AG09319 (cell line): ENCODE measurements at places on chromosomes 2 and 18.

- DNase-seq = no peak
Observed at GRCh38 chr18:26320686-26321085, 94.4 kb downstream of the TAF4B start.

GRCh38 chr18:35804377-35804776 lies 168.1 kb upstream of the RMP24 start:
- DNase-seq = no peak

DNA sequence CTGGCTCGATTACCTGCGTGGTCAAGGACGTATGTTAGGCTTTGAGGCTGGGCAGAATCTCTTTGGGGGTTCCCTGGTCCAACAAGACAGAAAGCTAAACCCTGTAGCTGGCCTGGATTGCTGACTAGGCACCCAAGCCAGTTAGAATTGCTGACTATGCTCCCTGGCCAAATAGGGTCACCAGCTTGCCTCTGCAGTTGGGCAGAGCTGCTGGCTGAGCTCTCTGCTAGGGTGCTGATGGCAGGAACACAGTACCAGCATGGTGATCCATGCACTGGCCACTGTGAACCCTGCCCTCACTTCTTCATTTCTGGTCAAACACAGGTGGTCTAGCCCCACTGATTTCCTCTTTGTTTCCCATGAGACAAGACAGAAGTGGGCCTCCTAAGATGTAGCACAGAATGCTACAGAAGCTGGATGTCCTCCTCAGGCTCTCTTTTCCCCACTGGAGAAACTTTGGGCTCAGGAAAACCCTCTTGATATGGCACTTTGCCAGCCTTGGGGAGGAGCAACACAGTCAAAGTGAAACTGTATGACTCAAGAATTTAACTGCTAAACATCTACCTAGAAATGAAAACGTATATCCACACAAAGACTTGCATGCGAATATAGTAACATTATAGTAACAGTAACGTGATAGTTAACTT lies 20.8 kb downstream of the SP140L start:
- DNase-seq = no peak

GRCh38 chr18:61589053-61589723 lies 256.0 kb downstream of the CDH20 start:
- DNase-seq = no peak

GRCh38 chr2:216113572-216113971 lies 4.4 kb downstream of the XRCC5 start:
- no peak for DNase-seq

GRCh38 chr2:185567940-185568339 lies 170.7 kb upstream of the FSIP2 start:
- DNase-seq = no peak

- no peak for DNase-seq
Observed at GRCh38 chr18:55124078-55124763, 165.0 kb upstream of the CCDC68 start.

GRCh38 chr2:20624156-20624883 lies 26.6 kb downstream of the HS1BP3 start:
- no peak for DNase-seq

DNA sequence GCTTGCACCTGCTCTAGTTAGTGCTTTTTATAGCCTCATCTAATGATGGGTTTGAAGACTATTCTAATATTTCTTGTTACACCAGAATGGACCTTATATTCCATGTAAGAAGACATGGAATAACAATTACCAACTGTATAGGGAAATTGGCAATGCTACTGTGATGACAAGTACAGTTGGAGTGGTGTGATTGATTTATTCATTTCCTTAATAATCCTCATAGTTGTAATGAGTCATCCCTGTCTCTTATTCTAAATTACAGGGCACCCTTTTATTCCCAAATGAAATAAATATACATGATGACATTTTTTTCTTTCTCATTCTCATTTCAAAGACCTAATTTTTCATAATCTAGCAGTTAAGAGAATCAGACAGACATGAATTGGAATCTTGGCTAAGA lies 18.3 kb upstream of the TLK1 start:
- no peak for DNase-seq

DNA sequence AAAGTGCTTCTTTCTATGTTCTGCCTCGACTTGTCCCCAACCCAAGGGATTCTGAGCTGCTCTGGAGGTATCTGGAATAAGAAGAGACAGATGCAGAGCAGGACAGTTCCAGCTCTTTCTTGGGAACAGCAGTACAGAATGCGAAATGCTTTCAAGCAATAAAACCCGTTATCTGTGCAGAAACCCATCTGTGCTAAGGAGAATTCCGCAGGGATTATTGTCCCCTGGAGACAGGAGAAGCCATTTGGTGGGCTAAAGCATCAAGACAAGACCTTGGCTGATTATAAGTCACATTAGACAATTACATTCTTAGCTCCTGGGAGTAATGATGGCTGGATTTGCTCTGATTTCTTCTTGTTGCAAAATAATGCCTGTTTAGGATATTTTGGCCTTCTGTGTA lies 185.4 kb upstream of the GLI2 start:
- DNase-seq = no peak

DNA sequence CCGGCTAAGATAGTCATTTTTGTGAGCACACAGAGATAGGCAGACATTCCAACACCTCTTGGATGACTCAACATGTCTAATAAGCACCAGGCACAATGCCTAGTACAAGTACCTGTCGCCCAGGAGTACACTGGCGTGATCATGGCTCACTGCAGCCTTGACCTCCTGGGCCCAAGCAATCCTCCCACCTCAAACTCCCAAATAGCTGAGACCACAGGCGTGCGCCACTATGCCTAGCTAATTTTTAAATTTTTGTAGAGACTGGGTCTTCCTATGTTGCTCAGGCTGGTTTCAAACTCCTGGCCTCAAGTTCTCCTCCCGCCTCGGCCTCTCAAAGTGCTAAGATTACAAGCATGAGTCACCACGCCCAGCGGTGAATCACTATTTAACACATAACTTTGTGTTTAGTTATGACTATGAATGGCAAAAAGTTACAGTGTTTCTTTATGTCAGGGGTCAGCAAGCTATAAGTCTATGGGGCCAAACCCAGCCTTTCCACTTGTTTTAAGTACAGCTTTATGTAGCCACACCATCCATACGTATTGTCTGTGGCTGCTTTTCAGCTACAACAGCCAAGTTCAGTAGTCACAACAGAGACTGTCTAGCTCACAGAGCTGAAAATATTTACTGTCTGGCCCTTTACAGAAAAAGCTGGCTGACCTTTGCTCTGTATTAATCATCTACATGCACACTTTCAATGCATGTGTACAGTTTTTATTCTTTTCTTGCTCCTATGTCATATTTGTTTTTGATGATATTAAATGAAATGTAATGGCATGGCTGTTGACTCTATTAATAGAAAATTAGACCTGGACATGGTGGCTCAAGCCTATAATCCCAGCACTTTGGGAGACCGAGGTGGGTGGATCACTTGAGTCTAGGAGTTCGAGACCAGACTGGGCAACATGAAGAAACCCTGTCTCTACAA lies 18.7 kb downstream of the ORC2 start:
- DNase-seq = no peak

GRCh38 chr2:2698182-2699120 lies 367.4 kb upstream of the MYT1L start:
- DNase-seq = no peak

- no peak for DNase-seq
Observed at GRCh38 chr2:75564026-75564688, 3.4 kb upstream of the EVA1A start.

GRCh38 chr2:205218056-205218455 lies 464.2 kb upstream of the NRP2 start:
- DNase-seq = no peak

DNA sequence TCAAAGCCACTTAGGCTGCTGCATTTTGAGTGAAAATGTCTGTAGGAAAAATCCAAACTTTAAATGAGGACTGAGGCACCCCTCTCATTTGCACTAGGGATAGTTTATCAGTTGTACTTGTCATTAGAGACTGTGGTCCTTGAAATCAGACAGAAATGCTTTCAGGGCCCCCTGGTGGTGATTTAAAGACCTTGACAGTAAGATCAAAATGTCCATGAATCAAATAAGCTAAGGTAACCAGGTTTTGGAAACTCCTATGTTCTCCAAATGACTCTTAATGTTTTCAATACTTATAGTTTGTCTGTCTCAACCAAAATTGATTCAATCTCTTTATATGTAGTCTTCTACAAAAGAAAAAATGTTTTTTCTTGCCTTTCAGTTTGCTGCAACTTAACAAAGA lies 28.8 kb upstream of the DDX18 start:
- DNase-seq = peak; percentile 14

GRCh38 chr2:241376808-241377207 lies 20.7 kb downstream of the FARP2 start:
- DNase-seq = no peak

GRCh38 chr2:28809927-28810326 lies 707 bp upstream of the SPDYA start:
- DNase-seq = no peak

GRCh38 chr2:152492131-152492530 lies 157.2 kb downstream of the FMNL2 start:
- no peak for DNase-seq

- no peak for DNase-seq
Observed at GRCh38 chr18:73690222-73690621, 457.4 kb downstream of the FBXO15 start.

DNA sequence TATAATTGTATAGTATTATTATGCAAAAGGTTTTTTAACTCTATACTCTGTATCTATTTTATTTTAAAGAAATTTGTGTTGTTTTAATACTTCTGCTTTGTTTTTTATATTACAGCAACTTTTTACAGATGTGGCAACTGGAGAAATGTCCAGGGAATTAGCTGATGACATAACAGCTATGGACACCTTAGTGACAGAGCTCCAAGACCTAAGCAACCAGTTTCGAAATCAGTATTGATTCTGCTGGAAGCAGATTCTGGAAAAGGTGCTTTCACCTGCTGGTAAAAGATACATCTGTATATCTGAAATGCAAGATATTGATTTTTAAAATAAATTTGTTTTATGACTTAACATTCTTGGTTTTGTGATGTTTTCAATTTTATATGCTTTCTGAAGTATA lies 126.1 kb upstream of the LTBP1 start:
- DNase-seq = no peak

DNA sequence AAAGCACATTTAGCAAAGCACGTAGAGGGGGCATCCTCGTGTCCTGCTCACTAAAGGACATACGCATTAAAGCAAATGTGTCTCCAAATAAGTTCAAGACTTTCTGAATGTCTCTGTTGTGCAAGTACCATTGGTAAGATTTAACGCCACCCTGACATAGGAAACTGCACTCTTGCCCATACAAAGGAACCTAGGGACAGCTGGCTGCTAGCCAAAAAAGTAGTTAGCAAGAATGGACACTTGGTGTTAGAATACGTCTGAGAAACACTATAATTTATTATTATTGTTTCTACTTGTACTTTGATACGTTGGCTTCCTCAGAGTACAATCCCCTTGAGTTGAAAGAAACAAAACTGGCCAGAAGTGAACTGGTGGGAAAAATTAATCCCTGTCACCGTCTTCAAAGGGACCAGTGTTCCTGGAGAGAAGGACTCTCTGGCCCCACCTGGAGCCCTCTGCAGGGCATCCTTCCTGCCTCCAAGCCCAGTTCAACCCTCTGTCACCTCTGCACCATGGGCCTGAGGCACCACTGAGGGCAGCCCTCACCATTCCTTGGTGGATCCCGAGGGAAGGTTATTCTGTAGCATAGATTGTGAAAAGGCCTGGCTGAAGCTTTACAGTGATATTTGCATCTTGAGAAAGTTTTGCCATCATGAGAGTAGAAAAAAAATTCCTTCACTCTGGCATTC lies 51.4 kb upstream of the APCDD1 start:
- DNase-seq = no peak

GRCh38 chr2:200742426-200742825 lies 69.3 kb upstream of the BZW1 start:
- DNase-seq = peak; percentile 52

GRCh38 chr18:45657357-45658335 lies 42.4 kb downstream of the SLC14A2 start:
- no peak for DNase-seq

- no peak for DNase-seq
Observed at GRCh38 chr2:238726670-238727584, 121.0 kb upstream of the TWIST2 start.

- DNase-seq = no peak
Observed at GRCh38 chr2:152436148-152436547, 101.2 kb downstream of the FMNL2 start.

DNA sequence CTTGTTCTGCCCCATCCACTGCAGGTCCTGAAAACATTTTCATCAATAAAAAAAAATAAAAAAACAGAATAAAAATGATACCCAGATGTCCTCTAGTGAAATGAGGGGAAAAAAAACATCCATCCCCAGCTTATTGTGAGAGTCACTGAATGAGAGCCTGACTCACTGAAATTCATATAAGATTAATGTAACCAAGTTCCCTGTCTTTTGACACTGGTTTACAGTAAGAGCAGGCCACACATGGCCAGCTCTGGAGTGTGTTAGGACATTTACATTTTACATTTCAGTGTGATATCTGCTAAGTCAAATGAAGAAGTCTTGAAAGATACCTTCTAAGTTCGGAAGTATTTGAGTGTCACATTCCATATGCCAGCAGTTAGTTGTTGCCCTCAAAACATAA lies 21.1 kb upstream of the IL18R1 start:
- no peak for DNase-seq

- peak; percentile 18 for DNase-seq
Observed at GRCh38 chr2:23480957-23481797, 96.2 kb downstream of the KLHL29 start.

DNA sequence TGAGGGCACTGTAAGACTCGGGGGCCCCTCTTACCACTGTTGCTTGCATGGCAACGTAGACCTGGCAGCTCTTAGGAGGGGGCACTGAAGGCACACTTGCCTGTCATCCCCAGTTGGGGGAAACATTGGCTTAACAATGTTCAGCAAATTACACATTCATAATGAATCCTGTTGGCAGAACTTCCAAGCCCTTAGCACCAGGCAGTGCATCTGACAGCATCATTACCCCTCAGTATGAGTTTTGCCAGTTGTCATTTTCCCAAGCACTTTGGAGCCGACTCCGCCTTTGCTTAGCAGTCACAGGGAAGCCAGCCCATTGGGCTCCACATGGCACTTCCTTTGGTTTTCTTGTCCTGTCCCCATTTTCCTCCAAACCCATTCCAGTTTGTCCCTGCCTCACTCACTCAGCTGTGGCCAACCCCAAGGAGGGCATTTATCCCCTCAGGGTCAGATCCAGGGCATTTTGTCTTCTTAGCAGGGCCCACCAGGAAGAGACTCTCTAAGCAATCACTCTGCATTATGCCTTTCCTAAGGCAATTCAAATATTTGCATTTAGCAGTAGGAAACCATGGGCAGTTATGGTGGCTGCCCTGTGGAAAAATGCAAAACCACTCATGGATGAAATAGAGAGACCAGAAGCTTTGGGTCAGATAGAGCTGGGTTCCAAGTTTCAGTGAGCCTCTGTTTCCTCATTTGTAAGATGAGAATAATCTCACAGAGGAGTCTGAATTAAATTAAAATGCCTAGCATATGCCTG lies 73.9 kb downstream of the VSNL1 start:
- DNase-seq = no peak
